ENCODE measurements at places on chromosomes 12 and 14. TPM values are rescaled to one million over a fixed set of nuclear protein-coding genes. Genes with fewer than 3 reads are reported as not detected.

The VRK1 gene
- 10.8 TPM for total RNA-seq

The PLCZ1 gene
- not detected for total RNA-seq

The KRT77 gene
- not detected for total RNA-seq

The KCNK13 gene
- total RNA-seq = not detected

The SLCO1B3 gene
- 0.79 TPM for total RNA-seq

The ERP29 gene
- 114 TPM for total RNA-seq

The SPX gene
- 6.3 TPM for total RNA-seq

The PLBD2 gene
- 6.8 TPM for total RNA-seq

The C14orf132 gene
- 0.64 TPM for total RNA-seq

The KRT80 gene
- total RNA-seq = 14.7 TPM

The ACRBP gene
- 0.51 TPM for total RNA-seq

The RAPGEF3 gene
- 3.9 TPM for total RNA-seq

The PCBP2 gene
- total RNA-seq = 133 TPM

The SDR9C7 gene
- total RNA-seq = 4.9 TPM

The SSPN gene
- total RNA-seq = 0.26 TPM

The TMPRSS12 gene
- total RNA-seq = not detected

The FZD10 gene
- total RNA-seq = 0.77 TPM

The TMEM30B gene
- total RNA-seq = 10.5 TPM

The TSPAN11 gene
- under 0.01 TPM for total RNA-seq

The TEAD4 gene
- 2.0 TPM for total RNA-seq

The VASH1 gene
- not detected for total RNA-seq

The ACSM4 gene
- not detected for total RNA-seq

The SMIM41 gene
- 0.13 TPM for total RNA-seq

The PFDN5 gene
- total RNA-seq = 341 TPM

The GLS2 gene
- 6.1 TPM for total RNA-seq
